Motor neuron (in vitro differentiated cells): ENCODE measurements at places on chromosomes 2 and 18. TPM values are rescaled to one million over a fixed set of nuclear protein-coding genes. Genes with fewer than 3 reads are reported as not detected.

RNF152 gene
- total RNA-seq, result 0.86 and 1.2 TPM in 2 replicates

C2orf81 gene
- 2.4 and 3.8 TPM in 2 replicates for total RNA-seq

SALL3 gene
- total RNA-seq, result 1.6 and 1.7 TPM in 2 replicates

ALPI gene
- total RNA-seq, result 0.42 TPM in 1 of 2 replicates, not detected in the other

- ATAC-seq, result no peak
These were observed 392.4 kb downstream of the ZNF516 start for GRCh38 chr18:76102626-76103025.

DNA sequence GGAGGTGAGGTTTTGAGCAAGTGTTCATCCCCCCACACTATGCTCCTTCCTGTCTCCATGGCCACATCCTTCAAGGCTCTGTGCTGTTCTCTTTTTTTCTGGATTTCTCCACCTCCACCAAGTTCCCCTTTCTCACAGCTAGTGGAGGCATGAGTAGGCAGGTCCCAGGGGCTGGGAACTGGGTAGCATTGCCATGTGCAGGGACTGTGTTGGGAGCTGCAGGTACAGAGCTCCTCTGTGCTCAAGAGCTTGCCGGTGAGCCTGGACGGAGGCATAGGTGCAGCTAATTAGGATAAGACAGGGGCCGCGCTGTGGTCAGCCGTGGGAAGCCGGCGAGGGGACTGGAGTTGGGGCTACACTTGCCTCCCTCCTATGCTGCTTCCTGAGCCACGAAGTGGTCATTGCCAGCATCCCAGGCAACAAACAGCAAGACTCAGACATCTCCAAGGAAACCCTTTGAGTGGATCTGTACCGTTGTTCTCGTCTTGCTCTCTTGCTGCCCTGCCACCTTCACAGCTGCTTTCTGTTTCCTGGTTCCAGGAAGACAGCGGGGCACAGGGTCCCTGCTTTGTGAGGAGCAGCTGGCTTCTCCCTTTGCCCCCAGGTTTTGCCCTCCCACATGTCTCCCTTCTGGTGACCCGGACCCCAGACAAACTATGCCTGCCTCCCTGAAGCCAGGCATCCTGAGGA is 36.9 kb downstream of the ATOH8 start:
- ATAC-seq, result peak; percentile 62

DNA sequence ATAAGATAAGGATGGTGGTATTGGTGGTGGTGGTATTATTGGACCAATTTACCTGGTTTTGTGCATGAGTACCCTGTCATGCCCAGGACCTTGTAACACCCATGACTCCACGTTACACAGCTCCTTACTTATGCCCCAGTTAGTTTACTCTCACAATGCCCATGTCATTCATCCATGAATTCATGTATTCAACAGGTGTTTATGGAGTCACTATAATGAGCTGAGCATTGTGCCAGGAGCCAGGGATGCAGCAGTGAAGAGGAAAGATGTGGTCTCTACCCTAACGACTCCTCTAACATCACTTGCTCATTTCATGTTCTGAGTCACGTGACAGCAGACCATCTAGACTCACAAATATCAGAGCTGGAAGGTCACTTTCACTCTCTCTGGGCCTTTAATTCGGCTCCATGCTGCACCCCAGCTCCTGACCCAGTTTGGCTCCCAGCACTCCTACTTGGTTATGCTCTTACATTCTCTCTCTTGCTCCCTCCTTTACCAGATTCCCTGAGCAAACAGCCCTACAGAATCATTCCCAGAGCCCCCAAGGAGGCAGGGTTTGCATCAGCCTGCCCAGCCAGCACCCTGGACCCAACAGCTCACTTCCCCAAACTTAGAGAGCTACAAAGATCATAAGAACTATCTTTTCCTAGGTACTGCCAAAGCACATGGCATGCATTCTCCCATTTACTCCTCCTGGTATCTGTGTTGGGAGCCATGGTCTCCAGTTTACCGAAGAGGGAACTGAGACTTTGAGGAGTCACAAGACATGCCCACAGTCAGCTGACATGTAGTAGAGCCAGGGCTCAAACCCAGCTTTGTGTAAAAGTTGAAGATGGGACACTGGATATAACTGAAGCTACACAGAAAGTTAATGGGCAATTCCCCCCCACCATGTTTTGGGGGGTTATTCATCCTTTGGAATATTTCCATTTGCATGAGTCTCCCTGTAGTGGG is 449.9 kb downstream of the LRATD1 start:
- ATAC-seq, result no peak

GRCh38 chr2:190023860-190024259 is 38.7 kb downstream of the MSTN start:
- ATAC-seq, result peak; percentile 41

GRCh38 chr18:35490894-35491699 is 6.7 kb downstream of the INO80C start:
- no peak for ATAC-seq

- ATAC-seq, result no peak
These were observed 143.7 kb downstream of the LAMA3 start for GRCh38 chr18:23832911-23833310.

- no peak for ATAC-seq
These were observed 105.3 kb upstream of the PGAP1 start for GRCh38 chr2:197031803-197032202.

GRCh38 chr2:107414376-107414775 is 412.3 kb upstream of the RGPD4 start:
- ATAC-seq, result no peak

DNA sequence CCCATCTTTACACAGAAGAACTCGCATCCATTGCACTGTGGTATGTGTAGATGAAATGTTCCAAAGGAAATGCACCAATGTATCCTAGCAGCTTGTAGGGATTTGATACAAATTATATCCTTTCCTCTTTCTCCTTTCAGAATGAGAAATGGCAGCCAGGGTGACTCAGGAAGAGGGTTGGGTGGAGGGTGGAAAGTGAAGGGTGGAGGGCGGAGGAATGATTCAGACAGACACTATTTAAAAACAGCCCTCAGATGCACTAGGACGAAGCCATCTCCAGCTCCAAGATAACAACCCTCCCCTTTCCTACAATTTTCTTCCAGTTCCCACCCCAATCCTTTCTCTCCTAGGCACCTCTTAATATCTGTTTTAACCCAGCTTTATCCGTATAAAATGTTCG is 96.2 kb upstream of the STK39 start:
- no peak for ATAC-seq

DNA sequence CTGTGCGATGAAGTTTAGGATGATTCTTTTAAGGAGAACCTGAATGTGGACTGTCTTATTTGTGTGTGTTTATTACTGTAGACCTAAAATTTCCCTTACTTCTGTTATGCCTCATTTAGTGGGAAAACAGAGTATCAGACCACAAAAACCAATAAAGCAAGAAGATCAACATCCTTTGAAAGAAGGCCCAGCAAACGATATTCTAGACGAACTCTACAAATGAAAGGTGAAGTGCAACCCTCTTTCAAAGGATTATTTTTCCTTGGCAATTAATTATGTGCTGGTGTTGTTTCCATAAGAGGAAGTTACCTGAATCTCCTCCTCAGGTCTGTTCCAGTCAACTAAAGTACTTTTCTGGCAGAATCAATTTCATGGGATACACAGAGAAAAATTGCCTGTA is 78.6 kb downstream of the EPB41L5 start:
- ATAC-seq, result no peak

- ATAC-seq, result peak; percentile 60
These were observed 87.5 kb downstream of the TFCP2L1 start for GRCh38 chr2:121197369-121198091.
